ENCODE measurements at places on chromosomes 11 and 22.

DNA sequence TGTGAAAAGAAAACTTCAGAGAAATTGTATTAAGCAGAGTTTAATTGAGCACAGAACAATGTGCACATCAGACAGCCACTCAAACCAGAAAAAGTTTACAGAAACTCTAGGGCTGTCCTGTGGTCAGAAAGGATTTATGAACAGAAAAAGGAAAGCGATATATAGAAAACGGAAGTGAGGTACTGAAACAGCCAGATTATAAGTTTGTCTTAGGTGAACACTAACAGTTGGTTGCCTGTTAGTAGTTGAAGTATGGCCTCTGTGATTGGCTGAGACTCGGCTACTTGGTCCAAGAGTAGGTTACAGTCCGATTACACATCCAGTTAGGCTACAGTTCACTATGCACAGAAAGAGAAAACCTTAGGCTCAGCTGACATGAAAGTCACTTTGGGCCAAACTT, 1232.5 kb upstream of the RAG2 start:
- no peak for DNase-seq

GRCh38 chr11:11411401-11411985, 58.4 kb upstream of the CSNK2A3 start:
- no peak for DNase-seq

DNA sequence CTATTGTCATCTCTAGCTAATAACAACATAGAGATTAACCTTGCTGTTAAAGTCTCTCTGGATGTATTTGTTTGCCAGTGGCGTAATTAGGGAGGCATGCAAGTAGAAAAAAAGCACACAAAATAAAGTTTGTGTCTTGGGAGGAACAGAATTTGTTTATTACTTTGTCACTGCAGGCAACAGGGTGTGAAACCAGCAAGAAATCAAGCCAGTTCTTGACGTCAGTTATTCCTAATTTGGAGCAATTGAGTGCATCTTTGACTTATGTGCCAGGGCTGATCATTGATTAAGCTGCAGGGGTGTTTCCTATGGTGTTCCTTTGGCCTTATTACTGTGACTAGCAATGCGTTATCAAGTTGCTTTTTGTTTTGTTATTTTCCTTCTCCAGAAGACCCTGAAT, 751.0 kb downstream of the KCNA4 start:
- DNase-seq = no peak

GRCh38 chr11:114115451-114115928, 56.0 kb downstream of the ZBTB16 start:
- DNase-seq = no peak

- DNase-seq = no peak
Measured at GRCh38 chr22:40137132-40137531, 40.6 kb upstream of the TNRC6B start.

DNA sequence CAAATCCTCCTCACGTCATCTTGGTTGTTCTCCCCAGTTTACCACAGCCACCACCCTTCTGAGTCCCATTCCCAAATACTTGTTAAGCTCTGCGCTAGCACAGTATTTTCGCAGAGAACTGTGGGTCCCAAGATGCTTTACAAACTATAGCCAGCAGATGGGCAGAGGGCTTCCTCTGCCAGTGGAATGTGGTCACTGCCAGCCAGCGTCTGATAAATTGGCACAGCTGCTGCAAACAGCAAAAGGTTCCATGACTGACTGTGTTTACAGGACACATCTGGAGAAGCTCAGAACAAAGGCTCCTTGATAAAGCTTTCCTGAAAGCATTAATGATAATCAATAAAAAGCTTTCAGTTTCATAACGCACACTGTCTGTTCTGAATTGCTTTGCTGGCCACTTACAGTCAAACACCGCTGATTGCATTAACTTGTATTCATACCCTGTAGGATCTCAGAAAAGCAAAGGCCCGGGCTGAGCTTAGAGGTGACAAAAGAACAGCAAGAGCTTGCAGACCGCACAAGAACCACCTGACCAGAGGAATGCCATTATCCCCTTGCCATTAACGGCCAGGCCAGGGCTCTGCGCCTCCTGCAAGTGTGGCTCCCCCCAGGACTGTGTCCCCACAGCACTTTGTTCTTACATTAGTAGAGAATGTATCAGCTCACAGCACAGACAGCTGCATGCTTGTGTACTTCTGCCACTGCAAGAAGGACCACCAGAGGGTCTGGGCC, 120.6 kb downstream of the MICAL3 start:
- no peak for DNase-seq

DNA sequence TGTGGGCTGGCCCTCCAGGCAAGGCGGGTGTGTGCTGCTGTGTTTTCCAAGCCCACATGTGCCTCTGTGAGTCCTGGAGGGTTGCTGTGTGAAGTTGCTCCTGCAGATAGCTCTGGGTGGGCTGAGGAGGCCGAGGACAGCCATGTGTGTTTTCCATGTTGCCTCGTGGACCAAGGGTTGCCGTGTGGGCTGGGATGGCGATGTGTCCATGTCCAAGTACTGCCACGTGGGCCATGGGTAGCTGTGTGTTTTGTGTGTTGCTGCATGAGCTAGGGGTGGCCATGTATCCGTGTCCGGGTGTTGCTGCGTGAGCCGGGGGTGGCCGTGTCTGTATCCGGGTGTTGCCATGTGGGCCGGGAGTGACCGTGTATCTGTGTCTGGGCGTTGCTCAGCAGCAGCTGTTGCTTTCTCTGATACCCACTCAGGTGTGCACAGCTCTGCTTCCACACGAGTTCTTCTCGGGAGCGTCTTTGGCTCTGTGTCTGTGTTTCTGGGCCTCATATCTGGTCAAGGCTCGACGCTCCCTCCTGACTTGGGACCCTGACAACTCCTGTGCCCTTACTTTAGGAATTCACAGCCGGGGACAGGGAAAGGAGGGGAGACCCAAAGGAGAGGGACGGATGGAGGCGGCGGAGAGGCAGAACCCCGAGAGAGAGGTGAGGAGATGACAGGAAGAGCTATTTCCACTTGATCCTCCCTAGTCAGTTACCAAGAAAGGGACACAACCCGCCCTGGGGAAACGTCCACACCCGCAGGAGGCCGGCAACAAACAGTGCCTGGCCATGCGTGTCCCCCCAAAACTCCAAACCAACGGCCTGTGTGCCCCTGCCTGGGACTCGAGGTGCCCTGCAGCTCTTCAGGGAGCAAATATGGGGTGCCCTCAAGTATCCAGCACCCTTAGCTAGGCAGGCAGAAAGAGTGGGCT, 83.1 kb downstream of the PHF21B start:
- no peak for DNase-seq

DNA sequence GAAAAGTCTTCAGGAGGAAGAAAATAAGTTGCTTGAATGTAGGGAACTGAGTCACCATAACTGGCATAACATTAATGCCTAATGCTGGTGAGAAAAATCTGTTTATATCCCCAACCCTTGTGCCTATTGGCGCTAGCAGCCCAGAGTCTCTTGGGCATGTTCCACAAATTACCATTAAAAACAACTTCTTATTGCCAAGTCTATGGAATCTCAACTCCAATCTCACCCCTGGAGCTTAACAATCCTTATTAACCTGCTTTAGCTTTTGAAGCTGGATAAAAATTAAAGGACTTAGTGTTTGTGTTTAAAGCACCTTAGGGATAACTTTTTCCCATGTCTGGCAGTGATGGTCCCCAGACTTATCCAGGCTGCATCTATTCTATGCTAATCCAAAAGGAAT, 143.0 kb downstream of the APIP start:
- no peak for DNase-seq

DNA sequence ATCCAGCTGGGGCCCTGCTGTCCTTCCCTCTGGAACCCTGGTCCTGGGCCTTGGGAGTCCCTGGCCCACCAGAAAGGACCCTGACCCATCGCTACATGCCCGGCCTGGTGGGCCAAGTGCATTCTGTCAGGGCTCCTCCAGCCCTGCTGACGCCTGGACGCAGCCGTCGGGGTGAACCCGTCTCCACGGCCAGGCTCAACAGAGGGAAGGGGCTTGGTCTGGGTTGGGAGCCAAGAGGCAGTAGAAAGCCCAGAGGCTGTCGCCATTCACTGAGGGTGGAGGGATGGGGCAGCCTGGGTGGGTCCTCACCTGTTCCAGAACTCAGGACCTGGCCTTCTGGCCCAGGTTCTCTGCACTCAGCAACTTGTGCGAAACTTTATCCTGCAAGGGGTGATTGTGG, 39.0 kb downstream of the TOLLIP start:
- no peak for DNase-seq

- no peak for DNase-seq
Measured at GRCh38 chr11:134373591-134374052, 38.4 kb downstream of the B3GAT1 start.

- DNase-seq = peak; percentile 92
Measured at GRCh38 chr22:45529971-45530575, 27.4 kb downstream of the FBLN1 start.

GRCh38 chr11:117410861-117411710, 83.4 kb downstream of the CEP164 start:
- no peak for DNase-seq

GRCh38 chr11:121580154-121580553, 127.4 kb upstream of the SORL1-AS1 start:
- DNase-seq = no peak

DNA sequence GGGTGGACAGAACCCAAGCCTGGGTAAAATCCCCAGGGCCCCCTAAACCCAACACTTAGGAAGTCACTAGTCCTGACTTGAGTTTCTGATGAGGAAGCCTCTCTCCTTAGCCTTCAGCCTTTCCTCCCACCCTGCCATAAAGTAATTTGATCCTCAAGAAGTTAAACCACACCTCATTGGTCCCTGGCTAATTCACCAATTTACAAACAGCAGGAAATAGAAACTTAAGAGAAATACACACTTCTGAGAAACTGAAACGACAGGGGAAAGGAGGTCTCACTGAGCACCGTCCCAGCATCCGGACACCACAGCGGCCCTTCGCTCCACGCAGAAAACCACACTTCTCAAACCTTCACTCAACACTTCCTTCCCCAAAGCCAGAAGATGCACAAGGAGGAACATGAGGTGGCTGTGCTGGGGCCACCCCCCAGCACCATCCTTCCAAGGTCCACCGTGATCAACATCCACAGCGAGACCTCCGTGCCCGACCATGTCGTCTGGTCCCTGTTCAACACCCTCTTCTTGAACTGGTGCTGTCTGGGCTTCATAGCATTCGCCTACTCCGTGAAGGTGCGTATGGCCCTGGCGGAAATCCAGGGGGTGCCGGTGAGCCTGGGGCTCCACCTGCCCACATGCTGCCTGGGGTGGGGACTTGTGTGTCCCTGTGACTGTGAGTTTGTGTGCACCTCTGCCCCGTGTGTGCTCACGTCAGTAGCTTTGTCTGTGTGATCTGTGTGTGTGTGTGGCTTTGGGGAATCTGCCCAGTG, at the start of gene IFITM1:
Gene IFITM1 (plus strand): TSS at position 254 of the 767 bp plus-strand sequence. CDS start 131 bp downstream, at position 385.
- DNase-seq = peak; percentile 78

- DNase-seq = no peak
Measured at GRCh38 chr22:22200569-22201184, 43.9 kb upstream of the VPREB1 start.

- DNase-seq = no peak
Measured at GRCh38 chr11:12704049-12704448, 29.8 kb downstream of the TEAD1 start.

DNA sequence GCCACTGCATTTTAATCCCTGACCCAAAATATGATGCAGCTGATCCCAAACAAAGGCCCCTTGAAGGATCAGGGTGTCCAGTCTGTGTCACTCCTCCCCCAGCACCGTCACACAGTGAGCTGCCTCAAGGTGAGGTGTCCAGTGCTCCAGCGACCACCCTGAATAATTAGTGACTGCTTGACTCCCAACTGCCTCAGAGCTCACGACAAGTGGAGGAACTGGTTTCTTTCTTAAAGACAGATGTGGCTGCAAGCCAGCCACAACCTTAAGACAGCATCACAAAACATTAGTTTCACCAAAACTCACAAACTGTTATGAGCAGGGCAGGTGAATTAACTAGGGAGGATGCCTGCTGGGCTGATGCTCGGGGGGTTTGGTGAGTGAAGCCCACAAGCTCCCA, 74.6 kb downstream of the PIWIL3 start:
- no peak for DNase-seq

- no peak for DNase-seq
Measured at GRCh38 chr11:78046486-78046854, 17.2 kb upstream of the THRSP start.

DNA sequence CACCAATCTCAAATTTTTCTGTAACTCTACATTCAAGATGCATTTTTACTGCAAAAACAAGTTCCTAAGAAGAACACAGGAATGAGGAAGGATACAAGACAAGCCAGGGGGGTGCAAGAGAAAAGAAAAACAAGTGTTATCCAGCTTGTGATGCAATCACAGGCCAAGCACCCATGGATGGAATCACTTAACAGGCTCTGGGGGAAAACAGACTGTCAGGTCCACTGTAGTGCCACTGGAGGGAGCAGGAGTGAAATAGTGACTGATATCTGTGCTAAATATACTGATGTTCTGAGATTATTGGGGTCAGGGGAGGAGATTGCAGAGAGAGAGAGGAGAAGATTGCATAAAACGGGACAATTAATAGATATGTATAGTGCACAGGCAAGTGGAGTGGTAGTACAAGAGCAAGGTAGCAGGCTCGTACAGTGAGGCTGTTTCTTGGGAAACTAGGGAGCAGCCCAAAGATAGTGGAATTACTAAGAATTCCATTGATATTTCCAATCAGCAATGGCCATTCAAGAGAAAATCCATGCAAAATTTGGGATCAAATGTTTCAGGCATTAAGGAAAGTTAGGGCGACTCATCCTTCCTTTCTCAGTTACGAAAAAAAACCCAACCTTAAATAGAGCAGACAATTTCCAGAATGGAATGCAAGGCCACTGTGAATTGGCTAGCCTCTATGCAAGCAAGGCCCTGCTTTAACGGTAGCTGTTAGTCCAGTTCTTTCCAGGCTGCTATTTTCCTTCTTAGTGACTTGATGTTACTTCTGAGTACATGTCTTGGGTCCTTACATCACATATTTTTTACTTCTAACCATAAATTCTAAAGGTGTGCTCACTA, 52.2 kb upstream of the CEP126 start:
- peak; percentile 85 for DNase-seq

DNA sequence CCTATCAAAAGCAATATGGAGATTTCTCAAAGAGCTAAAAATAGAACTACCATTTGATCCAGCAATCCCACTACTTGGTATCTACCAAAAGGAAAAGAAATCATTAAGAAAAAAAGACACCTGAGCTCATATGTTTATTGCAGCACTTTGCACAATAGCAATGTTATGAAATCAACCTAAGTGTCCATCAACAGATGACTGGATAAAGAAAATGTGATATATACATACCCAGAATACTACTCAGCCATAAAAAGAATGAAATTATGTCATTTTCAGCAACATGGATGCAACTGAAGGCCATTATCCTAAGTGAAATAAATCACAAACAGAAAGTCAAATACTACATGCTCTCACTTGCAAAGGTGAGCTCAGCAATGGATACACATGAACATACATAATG, 1565.5 kb upstream of the RAG2 start:
- no peak for DNase-seq

GRCh38 chr11:65616575-65617001, 1.0 kb downstream of the PCNX3 start:
- DNase-seq = no peak

- DNase-seq = no peak
Measured at GRCh38 chr22:41968601-41969000, 642 bp upstream of the SEPTIN3 start.
